ENCODE measurements at places on chromosomes 4 and X.

- DNase-seq, result no peak
Observed at GRCh38 chr4:11596989-11597388, 168.3 kb upstream of the HS3ST1 start.

- DNase-seq, result no peak
Observed at GRCh38 chr4:66795724-66796123, 749.6 kb downstream of the CENPC start.

- no peak for DNase-seq
Observed at GRCh38 chr4:110414561-110414920, 61.4 kb upstream of the ENPEP start.

GRCh38 chrX:31092476-31092875 lies 20.6 kb upstream of the FTHL17 start:
- DNase-seq, result no peak

- no peak for DNase-seq
Observed at GRCh38 chrX:1524874-1525582, 12.0 kb downstream of the P2RY8 start.

GRCh38 chr4:181249031-181249430 lies 994.2 kb upstream of the TENM3 start:
- DNase-seq, result no peak

- DNase-seq, result no peak
Observed at GRCh38 chr4:140740422-140740821, 15.8 kb downstream of the TBC1D9 start.

All from cortex of kidney (tissue), 1 donor.